ENCODE measurements at places on chromosomes 2 and 18. TPM values are rescaled to one million over a fixed set of nuclear protein-coding genes. Genes with fewer than 3 reads are reported as not detected.

The CNRIP1 gene
- total RNA-seq, result 26.6 TPM

The IL36A gene
- not detected for total RNA-seq

The RNMT gene
- total RNA-seq, result 13.5 TPM

The MARCHF4 gene
- 7.8 TPM for total RNA-seq

The TXNDC2 gene
- 0.12 TPM for total RNA-seq

The CRYGC gene
- total RNA-seq, result not detected

The DSC1 gene
- total RNA-seq, result under 0.01 TPM

The HOXD4 gene
- total RNA-seq, result 2.7 TPM

The SKOR2 gene
- not detected for total RNA-seq

The CCDC150 gene
- 0.09 TPM for total RNA-seq

The TMEM198 gene
- 1.9 TPM for total RNA-seq

The PSMA8 gene
- not detected for total RNA-seq

The FHL2 gene
- 78.6 TPM for total RNA-seq

The POTEJ gene
- not detected for total RNA-seq

The SCG2 gene
- total RNA-seq, result 0.47 TPM

The RFTN2 gene
- 23.0 TPM for total RNA-seq

The SOCS6 gene
- total RNA-seq, result 10.0 TPM

The SCYGR4 gene
- not detected for total RNA-seq

The CYP1B1 gene
- total RNA-seq, result 22.1 TPM

The KCNJ3 gene
- 0.09 TPM for total RNA-seq

The ALPP gene
- not detected for total RNA-seq

The RAB17 gene
- 1.6 TPM for total RNA-seq

The CYTIP gene
- not detected for total RNA-seq

The PMAIP1 gene
- total RNA-seq, result 14.4 TPM

The KIAA2012 gene
- not detected for total RNA-seq

The SGO2 gene
- 4.7 TPM for total RNA-seq

The CCDC138 gene
- total RNA-seq, result 3.3 TPM

The C2orf66 gene
- total RNA-seq, result not detected

The GREB1L gene
- 11.2 TPM for total RNA-seq

The RGPD3 gene
- 0.43 TPM for total RNA-seq

The ACMSD gene
- not detected for total RNA-seq

The PIEZO2 gene
- 7.0 TPM for total RNA-seq

The AKAIN1 gene
- total RNA-seq, result not detected

The CFAP53 gene
- under 0.01 TPM for total RNA-seq

The ACKR3 gene
- total RNA-seq, result 15.8 TPM

The SLC19A3 gene
- total RNA-seq, result 1.8 TPM

The COL4A4 gene
- 15.9 TPM for total RNA-seq

The RAD51AP2 gene
- total RNA-seq, result not detected

The DYNAP gene
- total RNA-seq, result not detected

The SERPINB8 gene
- 3.3 TPM for total RNA-seq

The CNGA3 gene
- not detected for total RNA-seq

The KLHL14 gene
- total RNA-seq, result not detected

Measured in pericardium fibroblast (primary cell).